ENCODE measurements at places on chromosomes 12 and 14.

- DNase-seq: no peak
Observed at GRCh38 chr12:103626498-103626897, 39.4 kb downstream of the STAB2 start.

DNA sequence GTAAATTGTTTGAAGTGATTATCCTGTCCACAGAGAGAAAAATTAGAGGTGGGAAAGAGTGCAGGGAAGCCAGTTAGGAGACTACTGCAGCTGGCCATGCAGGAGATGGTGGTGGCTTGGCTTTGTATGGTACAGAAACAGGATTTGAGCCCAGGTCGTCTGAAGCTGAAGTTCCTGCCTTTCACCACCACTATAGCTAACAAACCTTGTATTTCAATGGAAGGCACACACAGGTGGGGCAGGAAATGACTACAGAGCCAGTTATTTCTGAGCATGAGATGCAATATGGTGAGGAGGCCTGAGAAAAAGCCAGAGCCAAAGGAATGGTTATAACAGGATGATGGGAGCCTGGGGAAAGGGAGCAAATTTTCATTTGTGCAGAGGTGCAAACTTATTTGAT is 103.9 kb downstream of the BTG1 start:
- DNase-seq: no peak

GRCh38 chr14:68527329-68527851 is 265.5 kb downstream of the ZFP36L1 start:
- DNase-seq: no peak

DNA sequence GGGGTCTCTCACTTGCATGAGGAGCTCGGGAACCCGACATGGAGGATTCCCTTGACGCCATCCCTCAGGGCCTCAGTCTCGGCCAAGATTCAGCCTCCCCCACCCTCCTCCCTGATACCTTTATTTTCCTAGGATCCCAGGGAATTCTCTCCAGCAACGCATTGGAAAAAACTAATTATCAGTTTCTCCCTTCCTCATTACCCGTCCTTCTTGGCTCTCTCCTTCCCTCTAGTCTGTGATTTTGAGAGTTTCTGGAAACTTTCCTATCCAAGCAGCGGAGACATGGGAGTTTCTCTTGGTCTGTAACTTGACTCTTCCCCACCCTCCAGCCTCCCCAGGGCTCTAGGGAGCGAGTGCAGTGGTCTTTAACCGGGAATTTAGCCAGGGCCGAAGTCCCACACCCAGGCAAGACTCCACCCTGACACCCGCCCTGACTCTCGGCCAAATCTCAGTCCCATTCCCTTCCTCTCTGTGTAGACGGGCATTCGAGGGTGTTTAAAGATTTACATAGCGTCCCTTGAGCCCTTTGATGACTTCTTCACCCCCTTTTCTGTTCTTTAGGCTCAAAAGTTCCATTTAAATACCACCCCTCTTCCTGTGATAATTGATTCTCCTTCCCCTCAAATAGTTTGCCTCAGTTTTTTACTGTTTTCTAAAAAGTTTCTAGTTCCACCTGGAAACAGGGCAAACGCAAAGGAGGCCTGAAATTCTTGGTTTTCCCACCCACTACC is 6.7 kb downstream of the HOXC5 start:
- no peak for DNase-seq

- no peak for DNase-seq
Observed at GRCh38 chr12:57476162-57476992, 3.3 kb downstream of the ARHGAP9 start.

GRCh38 chr14:26444822-26445221 is 153.0 kb downstream of the NOVA1 start:
- DNase-seq: no peak

DNA sequence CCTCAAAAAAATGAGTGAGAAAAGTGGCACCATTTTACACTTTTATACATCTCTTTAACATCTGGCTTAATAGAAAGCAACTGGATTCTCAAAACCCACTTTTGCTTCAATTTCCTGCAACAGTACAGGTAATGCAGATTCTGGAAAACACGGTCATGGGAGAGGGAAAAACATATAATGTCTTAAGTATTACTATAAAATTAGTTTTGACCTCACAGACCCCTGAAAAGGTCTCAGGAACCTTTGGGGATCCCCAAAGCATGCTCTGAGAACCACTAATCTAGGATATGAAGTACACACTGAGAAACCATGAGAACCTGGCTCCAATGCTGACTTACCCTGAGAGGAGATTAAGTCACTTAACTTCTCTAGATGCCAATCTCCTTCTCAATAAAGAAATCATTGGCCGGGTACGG is 64.7 kb downstream of the PPP2R5E start:
- DNase-seq: no peak

DNA sequence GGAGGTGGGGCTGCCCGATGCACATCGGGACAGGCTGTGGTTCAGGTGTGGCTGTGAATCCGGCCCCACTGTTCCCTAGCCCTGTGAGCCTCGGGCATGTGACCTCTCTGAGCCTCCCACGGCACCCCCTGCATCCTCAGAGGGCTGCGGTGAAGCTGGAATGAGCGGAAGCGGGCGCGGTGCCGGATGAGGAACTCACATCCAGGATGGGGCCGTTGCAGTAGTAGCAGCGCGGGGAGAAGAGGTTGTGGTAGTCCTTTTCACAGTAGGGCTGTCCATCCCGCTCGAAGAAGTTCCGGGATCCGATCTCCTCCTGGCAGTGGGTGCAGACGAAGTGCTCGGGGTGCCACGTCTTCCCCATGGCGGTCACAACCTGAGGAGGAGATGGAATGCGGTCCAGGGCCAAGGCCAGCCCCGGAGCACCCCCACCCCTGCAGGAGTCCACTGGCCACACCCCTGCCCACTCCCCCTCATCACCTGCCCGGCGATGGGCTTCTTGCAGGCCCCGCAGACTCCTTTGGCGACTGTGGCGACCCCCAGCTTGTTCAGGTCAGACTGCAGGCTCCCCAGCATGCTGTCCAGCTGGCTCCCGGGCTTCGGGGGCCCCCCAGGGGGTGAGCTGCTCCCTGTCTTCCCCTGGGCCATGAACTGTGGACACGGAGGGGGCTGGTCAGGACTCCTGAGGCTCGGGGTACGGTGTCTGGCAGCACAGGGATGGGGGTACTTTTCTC is 13.9 kb upstream of the RPLP0 start:
- DNase-seq: no peak

- DNase-seq: no peak
Observed at GRCh38 chr12:89721291-89721987, 12.8 kb upstream of the ATP2B1 start.

- DNase-seq: no peak
Observed at GRCh38 chr12:49335955-49336644, 888 bp downstream of the C1QL4 start.

- no peak for DNase-seq
Observed at GRCh38 chr12:106773286-106774004, 1.0 kb upstream of the RIC8B start.

DNA sequence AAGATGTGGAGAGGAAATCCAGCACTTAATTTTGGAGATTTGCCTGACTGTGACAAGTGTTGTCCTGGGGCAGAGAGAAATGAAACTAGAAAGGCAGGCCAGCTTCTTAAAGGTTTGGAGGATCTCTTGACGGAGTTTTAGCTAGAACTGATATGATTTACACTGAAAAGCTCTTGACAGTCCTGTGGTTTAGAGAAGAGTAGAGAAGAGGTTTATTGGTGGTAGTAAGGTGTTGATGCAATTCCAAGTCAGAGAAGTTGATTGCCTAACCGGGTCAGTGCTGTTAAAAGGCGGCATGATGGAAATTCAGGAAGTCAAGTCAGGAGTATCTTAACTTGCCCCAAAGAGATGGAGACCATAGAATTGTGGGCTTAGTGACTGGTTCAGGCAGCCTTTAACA is 89.0 kb upstream of the TRAF3 start:
- no peak for DNase-seq

- DNase-seq: peak; percentile 25
Observed at GRCh38 chr14:22432348-22432976, 156.6 kb downstream of the DAD1 start.

- DNase-seq: no peak
Observed at GRCh38 chr12:54350743-54351142, 13.5 kb downstream of the GPR84 start.

DNA sequence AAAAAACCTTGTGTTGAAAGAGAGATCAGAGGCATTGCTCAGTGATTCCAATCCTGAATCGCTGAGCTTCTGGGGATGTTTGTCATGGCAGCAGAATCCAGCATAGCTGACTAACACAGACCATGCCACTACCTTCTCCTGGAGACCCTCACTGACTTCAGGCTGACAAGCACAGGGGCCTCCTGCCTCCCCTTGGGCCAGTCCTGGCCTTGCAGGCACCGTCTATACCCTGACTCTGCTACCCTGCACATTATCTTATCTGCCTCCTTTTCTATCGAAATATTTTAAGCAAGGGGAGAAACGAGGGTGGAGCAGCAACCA is 139.8 kb downstream of the KIF26A start:
- DNase-seq: no peak

DNA sequence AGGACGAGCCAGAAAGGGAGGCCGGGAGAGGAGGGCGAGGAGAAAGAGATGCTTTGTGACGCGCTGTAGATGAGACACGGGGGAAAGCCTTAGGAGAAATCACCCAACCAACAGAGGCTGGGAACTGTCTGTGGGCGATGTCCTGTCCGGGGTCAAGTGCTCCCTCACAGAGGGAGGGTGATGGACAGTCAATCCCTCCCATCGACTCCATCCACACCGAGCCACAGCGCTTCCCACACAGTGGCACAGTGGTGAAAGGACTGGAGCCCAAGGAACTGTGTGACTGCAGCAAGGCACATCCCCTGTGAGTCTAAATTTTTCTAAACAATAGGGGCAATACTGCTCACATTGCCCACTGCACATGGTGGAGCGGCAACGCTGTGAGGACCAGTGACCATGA is 89.1 kb downstream of the TTC7B start:
- no peak for DNase-seq

GRCh38 chr12:24748326-24748725 is 200.6 kb downstream of the BCAT1 start:
- DNase-seq: no peak

DNA sequence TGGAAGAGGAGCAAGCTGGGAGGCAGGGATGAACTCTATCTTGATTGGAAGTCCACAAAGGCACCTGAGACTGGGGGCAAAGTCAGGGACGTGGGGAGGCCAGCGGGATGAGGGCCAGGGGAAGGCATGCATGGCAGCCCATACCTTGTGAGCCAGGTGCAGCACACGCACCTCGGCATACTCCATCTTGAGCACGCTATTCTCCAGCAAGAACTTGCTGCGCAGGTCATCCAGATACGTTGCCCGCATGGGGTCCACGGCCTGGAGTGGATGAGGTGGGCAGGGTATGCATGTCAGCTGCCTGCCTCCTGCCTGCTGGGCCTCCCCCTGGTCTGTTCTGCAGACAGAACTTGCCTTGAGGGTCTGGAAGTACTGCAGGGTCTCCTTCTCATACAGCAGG is 3.9 kb downstream of the RABGGTA start:
- no peak for DNase-seq

DNA sequence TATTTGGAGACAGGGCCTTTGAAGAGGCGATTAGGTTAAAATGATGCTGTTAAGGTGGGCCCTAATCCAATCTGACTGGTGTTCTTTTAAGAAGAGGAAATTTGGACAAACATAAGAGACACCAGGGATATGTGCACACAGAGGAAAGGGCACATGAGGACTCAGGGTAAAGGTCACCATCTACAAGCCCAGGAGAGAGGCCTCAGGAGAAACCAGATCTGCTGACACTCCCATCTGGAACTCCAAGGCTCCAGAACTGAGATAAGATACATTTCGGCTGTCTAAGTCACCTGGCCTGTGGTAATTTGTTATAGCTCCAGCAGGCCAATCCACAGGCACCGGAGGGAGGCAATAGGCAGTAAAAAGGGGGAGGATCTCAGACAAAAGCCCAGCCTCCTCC is 48.6 kb downstream of the KICS2 start:
- DNase-seq: no peak

- no peak for DNase-seq
Observed at GRCh38 chr14:91470216-91470615, 39.9 kb downstream of the PPP4R3A start.

DNA sequence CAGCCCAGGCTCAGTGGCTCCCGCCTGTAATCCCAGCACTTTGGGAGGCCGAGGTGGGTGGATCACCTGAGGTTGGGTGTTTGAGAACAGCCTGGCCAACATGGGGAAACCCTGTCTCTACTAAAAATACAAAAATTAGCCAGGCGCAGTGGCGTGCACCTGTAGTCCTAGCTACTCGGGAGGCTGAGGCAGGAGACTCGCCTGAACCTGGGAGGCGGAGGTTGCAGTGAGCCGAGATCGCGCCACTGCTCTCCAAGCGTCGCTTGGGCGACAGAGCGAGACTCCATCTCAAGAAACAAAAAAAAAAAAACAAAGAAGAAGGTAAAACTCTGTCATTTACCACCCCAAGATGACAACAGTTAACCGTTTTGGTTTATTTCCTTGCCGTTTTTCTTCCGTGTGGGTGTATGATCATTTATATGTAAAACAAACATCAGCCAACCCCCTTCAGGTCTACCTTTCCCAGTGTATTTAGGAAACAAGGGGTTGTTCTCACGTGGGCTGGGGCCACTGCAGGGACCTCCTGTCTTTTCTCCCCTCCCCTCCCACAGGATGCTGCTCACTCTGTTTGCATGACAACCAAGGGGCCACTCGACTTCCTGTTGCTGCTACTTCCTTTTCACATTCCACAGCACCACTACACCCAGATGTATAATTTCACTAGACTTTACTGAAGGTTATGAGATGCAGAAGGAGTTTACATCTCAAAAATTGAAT is 13.6 kb downstream of the TTC9 start:
- DNase-seq: no peak

DNA sequence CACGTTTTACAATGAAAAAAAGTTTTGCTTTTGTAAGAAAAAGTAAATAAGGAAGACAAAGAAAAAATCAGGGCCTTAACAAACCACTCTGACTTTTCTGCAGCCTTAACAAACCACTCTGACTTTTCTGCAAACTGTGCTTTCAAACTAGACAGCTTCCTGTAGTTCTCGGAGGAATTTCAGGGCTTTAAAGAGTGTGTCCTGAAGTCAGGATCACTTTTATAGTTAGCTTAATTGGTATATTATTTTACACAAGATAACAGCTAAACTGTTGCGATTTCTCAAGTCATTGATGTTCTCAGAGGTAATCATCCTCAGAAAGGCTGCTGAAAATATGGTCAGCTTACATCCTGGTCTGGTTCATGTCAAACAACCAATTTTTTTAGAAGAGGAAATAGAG is 42.2 kb downstream of the TMEM117 start:
- no peak for DNase-seq

- peak; percentile 39 for DNase-seq
Observed at GRCh38 chr12:84698576-84699333, 213.8 kb downstream of the SLC6A15 start.

GRCh38 chr12:45986641-45987339 is 3.6 kb downstream of the SCAF11 start:
- DNase-seq: no peak

- no peak for DNase-seq
Observed at GRCh38 chr14:59622631-59623030, 46.0 kb upstream of the CCDC175 start.

GRCh38 chr12:77324763-77325468 is 259.5 kb upstream of the E2F7 start:
- DNase-seq: peak; percentile 82

- no peak for DNase-seq
Observed at GRCh38 chr12:29176941-29177340, 27.9 kb downstream of the FAR2 start.

GRCh38 chr12:90027889-90028634 is 319.4 kb upstream of the ATP2B1 start:
- DNase-seq: no peak
